Activated T-cell treated with anti-CD3 and anti-CD28 coated beads, Interleukin-2, amount 50 U/mL, for 48 hours (primary cell): ENCODE measurements at places on chromosomes 5 and 9.

- no peak for DNase-seq
These were observed 91.2 kb upstream of the CPEB4 start for GRCh38 chr5:173796721-173797495.

GRCh38 chr9:107874591-107875369, 385.2 kb upstream of the KLF4 start:
- DNase-seq = no peak

- DNase-seq = no peak
These were observed 80.6 kb upstream of the POU5F2 start for GRCh38 chr5:93821891-93822415.

DNA sequence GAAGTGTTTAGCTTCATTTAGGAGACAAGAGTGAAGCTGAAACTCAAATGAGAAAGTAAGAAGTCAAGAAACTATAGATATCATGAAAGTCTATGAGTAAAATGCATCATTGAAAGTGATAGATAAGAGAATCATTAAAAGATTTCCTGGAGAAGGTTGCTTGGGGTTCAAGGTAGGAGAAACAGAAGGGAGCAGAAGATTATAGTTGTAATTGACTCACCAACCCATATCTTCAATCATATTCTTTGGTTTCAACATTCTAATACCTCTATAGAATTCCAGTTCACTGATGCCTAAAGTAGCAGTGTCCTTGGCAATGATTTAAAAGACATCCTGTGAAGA, 365.7 kb upstream of the RIOK2 start:
- no peak for DNase-seq

- no peak for DNase-seq
These were observed 4.1 kb downstream of the SLC1A1 start for GRCh38 chr9:4494332-4494731.

DNA sequence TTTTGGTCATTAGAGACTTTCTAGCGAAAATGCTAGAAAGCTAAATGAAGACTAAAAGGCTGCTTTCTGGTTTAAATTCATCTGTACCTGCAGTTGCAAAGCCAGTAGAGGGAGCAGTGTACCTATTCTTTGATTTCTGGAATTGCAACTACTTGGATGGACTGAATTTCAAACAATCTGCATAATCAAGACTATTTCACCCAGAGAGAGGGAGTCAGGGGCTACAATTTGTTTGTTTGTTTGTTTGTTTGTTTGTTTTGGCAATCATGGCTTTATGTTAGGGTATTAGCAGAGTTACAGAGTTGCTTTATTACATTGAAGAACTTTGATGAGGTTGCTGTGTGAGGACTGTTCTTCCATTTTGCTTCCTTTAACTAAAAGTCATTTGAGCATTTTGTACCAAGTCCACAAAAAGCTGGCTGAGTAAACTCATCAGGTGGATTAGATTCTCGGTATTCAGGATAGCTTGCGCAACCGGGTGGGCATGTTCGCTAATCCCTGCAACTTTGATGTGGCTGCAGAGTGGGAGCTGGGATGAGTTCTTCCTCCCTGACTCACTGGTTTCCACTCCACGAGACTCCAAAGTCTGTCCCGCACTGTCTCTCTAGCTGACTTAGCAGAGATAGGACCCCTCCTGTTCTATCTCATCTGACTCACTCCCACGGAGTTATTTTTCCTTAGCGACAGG, 80.0 kb upstream of the TUT7 start:
- no peak for DNase-seq

DNA sequence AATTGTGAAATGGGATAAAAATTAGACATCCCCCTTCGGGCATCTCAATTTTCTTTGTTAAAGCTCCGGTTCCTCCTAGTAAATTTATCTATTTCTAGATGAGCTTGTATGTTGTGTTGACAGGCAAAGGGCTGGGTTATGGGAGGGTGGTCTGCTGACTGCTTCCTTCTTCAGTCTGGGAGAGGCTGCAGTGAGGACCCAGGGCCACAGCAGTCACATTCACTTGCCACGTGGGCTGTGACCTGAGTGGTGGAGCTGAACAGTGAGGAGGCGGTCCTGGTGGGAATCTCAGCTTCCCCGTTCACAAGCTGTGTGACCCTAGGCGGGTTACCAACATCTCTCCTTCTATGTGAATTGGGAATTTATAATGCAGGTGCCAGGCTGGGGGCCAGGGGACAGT, 57.5 kb upstream of the RXRA start:
- no peak for DNase-seq

GRCh38 chr9:38036359-38037084, 32.5 kb downstream of the SHB start:
- no peak for DNase-seq

DNA sequence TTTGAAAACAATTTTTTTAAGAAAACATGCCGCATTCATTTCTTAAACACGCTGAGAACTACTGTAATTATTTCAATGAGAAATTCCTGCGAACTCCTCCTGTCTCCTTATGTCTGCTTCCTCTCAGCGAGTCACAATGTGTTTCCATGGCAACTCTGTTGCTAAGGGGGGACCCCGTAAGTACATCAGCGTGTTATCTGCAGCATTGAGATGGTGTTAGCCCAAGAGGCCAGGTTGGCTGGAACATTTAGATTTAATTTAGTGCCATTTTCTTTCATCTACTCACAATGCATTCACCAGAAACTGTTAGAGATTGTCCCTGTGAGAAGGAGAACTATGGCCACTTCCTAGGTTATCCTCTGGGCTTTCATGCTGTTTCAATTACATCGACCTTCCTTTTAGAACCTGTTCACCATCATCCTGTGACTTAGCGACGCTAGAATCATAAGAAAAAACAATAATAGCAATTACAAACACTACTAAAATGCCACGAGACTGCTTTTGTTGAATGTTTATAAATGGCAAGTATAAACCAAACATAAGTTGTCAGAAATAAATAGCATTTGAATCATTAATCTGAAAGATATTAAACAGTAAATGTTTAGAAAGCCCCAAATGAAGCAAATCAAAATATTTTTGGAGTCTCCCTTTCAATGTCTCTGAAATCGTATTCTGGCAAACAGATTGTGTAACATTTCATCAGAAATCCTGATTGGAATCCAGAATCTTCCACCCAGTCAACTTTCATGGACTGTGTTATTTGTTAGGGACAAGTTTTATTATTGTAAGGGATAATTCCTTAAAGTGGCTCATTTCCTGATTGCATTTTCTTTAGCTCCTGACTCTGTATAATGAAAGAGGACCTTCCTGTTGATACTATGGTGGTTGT, 39.7 kb upstream of the SHC3 start:
- no peak for DNase-seq

DNA sequence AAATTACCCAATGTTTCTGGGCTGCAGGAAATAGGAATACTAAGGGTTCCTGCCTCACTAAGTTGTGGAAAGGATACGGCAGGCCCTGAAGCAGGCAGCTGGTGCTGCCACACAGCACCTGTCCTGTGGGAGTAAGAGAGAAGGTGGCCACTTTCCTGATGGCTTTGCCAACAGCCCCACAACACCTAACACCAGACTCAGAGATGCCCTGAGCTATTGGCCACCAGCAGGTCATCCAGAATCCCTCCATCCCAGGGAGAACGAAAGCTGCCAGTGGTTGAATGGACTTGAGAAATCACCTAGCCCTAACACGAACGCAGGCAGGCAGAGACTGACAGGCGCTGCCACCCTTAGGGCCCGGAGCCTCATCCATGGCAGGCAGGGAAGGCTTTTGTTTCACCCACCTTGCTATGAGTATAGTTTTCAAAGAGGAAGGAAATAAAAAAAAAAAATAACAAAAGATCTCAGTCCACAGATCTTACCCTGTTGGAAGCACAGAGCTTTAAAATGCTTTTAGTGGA, 82.2 kb downstream of the DCP2 start:
- peak; percentile 13 for DNase-seq

- peak; percentile 44 for DNase-seq
These were observed 554 bp downstream of the SDHA start for GRCh38 chr5:218457-219291.

DNA sequence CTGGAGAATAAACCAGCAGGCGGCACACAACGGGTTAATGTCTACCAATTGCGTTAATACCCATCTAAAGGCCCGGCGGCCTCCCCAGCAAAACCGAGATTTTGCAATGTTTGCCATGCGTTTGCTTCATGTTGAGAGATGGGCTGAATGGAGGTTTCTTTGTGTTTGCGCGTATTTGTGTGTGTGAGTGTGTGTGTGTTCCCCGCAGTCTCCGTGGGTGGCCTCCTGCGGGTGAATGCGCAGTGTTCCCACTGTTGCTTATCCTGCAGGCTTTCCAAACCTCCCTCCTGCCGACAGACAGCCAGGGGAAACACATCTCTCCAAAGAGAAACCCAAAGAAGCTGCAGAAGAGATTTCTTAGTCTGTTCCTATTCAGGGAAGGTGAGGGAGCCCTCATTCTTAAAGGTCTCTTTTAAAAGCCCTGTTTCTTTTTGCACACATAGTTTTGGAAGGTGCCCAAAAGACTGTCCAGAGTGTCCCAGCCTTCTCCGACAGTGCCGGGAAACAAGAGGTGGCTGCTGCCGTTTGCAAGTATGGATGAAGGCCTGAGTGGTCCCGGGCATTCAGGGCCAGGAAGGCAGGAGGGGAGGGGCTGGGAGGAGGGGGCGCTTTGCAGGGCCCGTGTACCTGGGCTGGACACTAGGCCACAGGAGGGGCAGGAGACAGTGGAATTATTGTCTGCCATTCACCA, 103.8 kb upstream of the ERCC6L2 start:
- DNase-seq = no peak

DNA sequence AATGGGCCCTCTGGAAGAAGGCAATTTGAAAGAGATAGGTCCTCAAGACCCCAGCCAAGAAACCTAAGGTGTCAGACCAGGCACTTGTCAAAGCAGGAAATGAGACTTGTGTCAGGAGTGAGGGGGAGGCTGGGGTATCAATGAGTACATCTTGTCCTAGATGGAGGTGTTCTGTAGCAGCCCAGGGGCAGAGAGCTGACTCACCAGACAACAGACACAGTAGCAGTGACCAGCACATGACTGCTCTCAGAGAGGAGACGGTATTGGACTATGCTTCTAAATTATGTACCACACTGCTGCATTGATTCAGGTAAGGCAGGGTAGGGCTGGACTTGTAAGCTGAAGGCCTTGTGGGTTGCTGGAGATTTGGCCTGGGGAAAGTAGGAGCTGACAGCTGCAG, 551.2 kb upstream of the KLF4 start:
- no peak for DNase-seq

DNA sequence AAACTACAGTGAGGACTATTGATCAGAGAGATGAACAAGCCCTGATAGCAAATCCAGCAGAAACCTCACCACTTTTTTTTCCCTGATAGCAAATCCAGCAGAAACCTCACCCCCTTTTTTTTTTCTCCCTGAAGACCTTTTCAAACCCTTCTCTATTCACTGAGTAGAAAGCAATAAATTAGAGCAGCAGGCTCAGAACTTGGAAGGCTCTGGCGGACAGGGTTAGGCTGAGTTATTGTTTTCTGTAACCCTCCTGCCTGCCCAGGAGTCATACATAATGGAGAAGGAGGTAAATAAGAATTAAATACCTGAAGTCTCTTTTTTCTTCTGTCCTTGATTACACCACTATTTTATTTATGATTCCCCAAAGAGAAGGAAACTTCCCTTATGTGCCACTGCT, 136.3 kb upstream of the SNX2 start:
- DNase-seq = no peak

GRCh38 chr5:56025151-56025885, 30.6 kb upstream of the IL6ST start:
- DNase-seq = no peak

DNA sequence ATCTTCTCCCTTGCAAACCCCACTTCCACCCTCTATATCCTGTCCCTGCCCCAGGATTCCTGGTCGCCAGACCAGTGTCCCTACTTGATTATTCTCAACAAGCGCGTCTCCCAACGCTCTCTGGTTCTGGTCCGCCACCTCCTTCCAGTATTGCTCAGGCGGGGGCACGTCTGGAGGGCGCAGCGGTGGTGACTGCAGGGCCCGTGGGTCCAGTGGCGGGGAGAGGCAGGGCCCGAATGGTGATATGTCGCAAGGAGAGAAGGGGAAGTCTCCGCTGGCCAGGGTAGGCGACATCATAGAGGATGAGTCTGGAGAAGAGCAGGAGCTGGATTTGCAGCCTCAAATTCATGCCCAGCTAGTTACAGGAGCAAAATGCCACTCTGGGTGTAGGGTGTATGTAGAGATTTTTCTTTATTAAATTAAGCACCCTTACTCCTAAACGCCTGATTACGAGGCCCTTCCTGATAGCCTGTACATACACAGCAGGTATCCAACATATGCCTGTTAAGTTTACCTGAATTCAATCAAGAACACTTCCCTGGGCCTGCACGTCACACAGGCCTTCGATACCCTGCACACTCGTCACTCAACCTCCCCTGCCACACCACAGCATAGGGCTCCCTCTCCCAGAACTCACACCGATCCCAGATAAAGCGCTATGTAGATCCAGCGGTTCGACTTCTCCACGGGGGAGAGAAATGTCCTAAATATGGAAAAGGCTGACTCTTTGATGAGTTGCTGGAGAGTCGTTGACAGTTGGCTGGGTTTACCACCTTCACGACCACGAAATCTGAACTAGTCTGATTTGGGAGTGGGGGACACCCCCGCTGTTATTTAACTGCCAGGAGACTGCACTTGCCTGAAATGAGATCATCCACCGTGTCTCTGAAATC, 4.8 kb downstream of the MCIDAS start:
- DNase-seq = no peak

DNA sequence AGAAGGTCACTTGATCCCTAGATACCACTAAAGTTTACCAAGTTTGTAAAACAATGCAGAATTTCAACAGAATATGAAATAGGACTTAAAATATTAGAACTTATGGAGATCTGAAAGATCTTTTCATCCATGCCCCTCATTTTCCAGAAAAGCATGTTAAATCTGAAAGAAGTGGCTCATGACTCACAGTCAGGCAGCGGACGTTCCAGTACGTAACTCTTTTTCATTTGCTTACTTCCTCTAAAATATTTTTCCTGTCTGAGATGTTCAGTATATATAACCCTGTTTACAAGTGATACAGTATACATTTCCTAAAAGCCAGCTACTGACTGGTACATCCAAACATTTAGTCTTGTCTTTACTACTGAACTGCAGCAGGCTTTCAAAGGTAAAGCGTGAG, 22.3 kb downstream of the FBXW2 start:
- no peak for DNase-seq

GRCh38 chr9:109098171-109098959, 21.4 kb downstream of the TMEM245 start:
- DNase-seq = no peak

GRCh38 chr5:17374973-17375742, 122.9 kb upstream of the TAF11L2 start:
- no peak for DNase-seq

DNA sequence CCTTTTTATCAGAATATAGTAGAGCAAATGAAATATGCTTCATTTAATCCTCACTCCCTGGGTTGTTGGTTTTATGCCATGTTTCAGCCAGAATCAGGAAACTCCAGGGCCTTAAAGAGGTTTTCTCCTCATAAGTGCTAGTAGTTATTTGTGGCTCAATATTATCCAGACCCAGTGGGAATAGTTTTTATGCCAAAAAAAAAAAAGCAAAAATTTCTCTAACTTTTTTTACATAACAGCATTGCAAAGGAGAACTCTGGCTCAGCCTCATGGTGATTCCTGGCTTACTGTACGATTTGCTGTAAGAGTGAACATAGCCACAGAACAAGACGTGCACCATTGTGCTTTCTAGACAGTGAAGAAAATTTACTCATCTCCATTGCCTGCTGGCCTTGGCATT, 232.5 kb downstream of the PJA2 start:
- no peak for DNase-seq
